Stimulated activated CD4-positive, alpha-beta T cell treated with anti-CD3 and anti-CD28 coated beads, Interleukin-2, amount 100 ng/mL, for 24 hours (primary cell): ENCODE measurements at places on chromosomes 3 and 15.

DNA sequence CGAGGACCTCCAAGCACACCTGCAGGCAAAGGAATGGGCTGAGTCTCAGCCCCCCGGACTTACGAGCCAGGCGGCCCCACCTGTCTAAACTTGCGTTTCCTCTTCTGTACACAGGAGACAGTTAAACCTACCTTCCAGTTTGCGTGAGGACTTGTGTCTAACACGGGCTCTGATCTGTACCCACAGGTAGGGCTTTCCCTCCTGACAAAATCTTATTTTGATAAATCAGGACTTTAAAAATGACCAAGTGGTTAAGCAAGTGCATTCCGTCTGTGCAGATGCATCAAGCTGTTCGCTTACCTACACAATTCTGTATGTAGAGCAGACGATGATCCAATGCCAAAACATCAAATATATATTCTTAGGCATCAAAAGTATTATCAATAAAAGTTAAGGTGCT is 238.0 kb downstream of the XXYLT1 start:
- DNase-seq = no peak

DNA sequence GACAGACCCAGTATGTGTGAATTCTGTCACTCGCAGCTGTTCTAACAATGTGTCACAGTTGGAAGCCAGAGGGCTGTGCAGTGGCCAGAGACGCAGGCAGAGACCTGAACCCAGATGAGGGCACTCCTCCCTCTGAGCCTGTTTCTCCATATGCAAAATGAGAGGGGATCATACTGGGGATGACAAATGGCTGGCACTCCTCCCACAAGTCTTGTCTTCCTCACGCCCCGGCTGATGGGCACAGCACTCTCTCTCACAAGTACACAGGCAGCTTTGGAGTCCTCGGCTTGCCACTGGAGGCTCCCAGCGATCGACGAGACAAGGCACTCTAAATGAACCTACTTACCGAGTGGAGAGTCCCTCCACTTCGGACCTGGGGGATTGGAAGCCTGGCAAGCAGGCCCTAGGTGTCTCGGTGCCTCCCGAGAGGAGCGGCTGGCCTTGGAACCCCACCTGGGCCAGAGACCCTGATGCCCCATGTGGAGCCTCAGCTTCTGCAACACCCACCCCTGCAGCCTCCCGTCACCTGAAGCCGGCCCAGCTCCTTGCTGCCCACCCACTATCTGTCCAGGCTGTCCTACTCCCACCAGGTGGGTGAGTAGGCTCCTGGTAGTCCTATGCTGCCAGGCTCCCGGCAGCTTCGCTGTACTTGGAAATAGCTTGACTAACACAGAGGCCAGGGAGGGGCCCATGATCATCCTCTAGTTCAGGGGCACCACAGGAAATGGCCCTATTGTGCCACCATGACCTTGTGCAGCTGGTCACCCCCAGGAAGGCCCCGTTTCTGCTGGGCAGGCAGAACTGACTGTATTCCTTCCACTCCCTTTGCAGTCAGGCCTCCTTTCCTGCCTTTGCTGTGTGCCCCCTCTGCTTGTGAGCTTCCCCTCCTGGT is 65.0 kb upstream of the IQSEC1 start:
- no peak for DNase-seq

DNA sequence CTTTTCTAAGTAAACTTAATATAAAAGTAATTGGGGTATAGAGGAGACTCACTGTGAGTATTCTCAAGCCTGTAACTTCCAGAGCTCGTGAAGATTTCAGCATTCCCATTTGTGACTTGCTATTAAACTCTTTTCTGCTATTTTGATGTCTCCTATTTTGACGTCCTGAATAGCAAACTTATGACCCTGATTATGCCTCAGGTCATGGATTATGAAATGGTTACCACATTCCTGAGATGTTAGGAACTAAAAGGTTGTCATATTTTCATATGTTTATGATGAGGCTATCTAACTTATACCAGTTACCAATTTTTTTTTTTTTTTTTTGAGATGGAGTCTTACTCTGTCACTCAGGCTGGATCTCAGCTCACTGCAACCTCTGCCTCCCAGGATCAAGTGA is 105.5 kb downstream of the ATG7 start:
- no peak for DNase-seq

GRCh38 chr3:186784820-186785494 is 1.6 kb downstream of the EIF4A2 start:
- no peak for DNase-seq

- no peak for DNase-seq
Observed at GRCh38 chr3:151926956-151927355, 53.5 kb downstream of the SUCNR1 start.

DNA sequence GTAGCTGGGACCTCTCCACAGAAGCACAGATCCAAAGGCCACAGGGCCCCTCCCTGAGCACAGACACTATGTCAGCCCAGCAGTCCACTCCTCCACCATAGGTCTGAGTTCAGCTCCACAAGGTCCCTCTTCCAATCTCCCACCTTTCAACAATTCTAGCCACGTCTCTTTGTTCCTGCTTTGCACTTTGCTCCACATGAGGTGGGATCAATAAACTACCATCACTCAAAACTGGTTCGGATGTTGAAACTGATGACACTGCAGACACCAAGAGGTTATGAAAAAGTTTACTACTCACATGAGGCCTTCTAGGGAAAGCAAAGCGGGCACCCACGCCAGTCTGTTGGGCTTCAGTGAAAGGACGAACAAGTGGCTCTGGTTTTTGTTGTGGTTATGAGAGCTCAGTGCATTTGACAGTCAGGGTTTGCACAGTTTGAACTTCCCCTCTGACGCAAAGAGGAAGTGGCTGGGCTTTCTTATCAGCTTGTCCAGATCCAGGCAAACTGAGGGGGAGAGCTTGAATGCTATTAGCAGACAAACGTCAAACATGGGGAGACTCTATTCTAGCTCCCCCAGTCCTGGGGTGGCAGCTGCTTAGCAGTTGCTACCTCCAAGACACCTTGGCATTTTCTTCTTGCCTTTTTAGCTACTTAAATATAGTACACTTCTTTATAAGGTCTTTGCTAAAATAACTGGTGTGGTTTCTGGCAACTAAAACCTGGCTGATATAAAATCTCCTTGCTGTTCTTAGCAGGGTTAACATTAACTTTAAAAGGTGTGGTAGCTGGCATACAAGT is 37.8 kb downstream of the ZNF445 start:
- peak; percentile 66 for DNase-seq

DNA sequence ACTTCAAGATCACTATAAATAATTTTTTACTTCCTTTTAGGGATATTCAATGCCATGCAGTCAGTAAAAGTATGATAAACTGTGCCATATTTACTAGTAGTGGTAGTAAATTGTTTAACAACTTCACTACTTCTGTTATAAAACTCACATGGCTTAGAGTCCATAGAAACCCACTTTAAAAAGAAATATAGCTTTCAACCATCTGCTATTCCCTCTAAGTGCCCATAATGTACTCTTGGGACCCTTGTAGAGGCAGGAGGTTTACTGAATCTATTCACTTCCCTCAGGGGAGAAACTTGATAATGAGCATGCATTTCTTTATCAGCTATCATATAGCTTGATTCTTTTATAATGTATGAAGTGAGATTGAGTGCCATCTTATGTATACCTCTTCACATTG is 1448.4 kb upstream of the ALCAM start:
- no peak for DNase-seq

GRCh38 chr15:63186065-63186464 is 3.3 kb upstream of the RAB8B start:
- no peak for DNase-seq

- DNase-seq = no peak
Observed at GRCh38 chr3:134457376-134458074, 28.3 kb downstream of the ANAPC13 start.

DNA sequence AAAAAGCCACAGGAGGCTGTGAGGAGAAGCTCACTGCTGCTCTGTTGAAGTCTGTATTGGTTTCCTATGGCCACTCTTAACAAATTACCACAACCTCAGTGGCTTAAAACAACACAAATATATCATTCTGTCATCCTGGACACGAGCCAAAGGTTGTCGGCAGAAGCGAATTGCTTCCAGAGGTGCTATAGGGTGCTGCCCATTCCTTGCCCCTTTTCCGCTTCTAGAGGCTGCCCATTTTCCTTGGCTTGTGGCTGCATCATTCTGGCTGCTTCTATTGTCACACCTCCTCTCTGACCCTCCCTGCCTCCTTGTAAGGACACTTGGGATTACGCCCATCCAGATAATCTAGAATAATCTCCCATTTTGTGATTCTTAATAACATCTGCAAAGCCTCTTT is 6.4 kb upstream of the SACM1L start:
- DNase-seq = no peak

GRCh38 chr3:30711867-30712266 is 105.5 kb downstream of the TGFBR2 start:
- no peak for DNase-seq

- DNase-seq = no peak
Observed at GRCh38 chr15:75214293-75215096, 12.8 kb downstream of the C15orf39 start.

DNA sequence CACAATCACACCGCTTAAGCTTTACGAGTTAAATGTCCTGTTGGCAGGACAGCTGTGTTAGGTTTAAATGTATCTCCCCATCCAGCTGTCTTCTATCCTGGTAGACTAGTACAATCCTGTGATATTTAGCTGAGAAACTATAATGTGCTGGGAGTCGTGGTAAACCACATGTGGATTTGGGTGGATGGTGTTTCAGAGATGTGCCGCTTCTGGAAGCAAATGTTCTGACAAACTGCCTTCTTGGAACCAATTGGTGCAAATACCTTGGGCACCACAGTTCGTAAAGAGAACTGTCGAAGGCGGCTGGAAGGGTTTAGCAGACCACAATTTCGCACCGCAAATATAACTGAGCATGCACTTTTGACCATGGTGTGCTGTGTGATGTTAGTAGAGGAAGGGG is 15.0 kb downstream of the SCG5 start:
- DNase-seq = no peak

DNA sequence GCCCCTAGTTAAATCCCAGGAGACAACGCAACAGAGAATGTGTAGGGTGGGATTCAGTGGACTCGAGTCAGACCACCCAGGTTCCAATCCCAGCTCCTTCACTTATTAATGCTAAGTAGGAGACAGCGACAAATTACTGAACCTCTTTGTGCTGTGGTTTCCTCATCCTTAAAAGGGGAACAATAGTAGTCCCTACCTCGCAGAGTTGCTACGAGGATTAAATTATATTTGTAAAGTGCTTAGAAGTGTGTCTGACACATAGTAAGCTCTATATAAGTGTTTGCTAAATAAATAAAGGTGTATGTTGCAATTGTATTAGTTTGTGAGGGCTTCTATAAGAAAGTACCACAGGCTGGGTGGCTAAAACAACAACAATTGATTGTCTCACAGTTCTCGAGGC is 58.0 kb upstream of the PPARG start:
- no peak for DNase-seq

GRCh38 chr3:117133066-117133465 is 423.5 kb downstream of the TUSC7 start:
- DNase-seq = no peak

- DNase-seq = no peak
Observed at GRCh38 chr3:12440927-12441714, 43.2 kb upstream of the TSEN2 start.

- DNase-seq = peak; percentile 30
Observed at GRCh38 chr3:38039899-38040261, 872 bp downstream of the DLEC1 start.

- peak; percentile 54 for DNase-seq
Observed at GRCh38 chr3:8324747-8325146, 176.9 kb upstream of the LMCD1 start.

GRCh38 chr3:48678056-48678455 is 7.7 kb downstream of the NCKIPSD start:
- no peak for DNase-seq

DNA sequence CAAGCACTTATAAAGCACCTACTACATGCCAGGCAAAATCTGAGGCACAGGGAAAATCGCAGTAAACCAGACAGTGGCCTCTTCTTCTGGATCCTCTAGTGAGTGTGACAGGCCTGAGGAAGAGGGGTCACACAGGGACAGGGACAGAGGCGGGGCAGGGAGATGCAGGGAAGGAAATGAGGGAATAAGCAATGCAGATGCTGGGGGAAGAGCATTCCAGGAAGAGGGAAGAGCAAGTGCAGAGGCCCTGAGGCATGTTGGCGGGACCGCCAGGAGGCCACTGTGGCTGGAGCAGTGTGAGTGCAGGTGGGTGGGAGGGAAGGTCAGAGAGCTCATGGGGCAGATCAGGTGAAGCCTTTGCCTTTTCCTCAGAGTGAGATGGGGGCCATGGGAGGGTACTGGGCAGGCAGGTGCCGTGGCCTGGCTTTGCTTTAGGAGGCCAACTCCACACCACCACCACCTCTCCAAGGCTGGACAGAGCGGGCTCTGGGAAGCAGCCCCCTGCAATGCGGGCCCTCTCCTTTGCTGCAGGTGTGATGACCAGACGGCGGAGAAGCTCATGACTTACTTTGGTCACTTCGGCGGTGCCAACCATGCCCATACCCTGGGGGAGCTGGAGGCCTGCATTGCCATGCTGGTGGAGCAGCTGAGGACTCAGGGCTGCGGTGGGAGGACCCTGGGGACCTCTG is 26.8 kb upstream of the GP9 start:
- DNase-seq = no peak

DNA sequence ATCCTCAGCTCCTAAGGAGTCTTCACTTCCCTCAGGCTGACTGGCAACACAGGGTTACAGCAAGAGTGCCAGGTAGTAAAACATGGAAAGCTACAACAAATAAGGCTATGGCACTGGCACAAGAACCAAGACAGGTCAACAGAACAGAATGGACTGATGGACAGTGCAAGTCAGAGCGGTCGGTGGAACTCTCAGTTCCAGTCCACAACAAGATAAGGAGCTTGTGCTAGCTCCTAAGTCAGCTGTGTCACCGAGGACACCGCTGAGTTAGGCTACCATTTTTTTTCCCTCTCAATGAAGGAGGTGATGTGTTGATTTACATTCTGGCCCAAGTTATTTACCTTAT is 55.9 kb upstream of the LIMD1 start:
- DNase-seq = no peak

- DNase-seq = no peak
Observed at GRCh38 chr15:70741107-70741531, 22.2 kb downstream of the UACA start.

- DNase-seq = no peak
Observed at GRCh38 chr15:80171787-80172186, 19.0 kb downstream of the FAH start.

GRCh38 chr15:95485367-95485766 is 845.1 kb upstream of the NR2F2 start:
- DNase-seq = no peak
